ENCODE measurements at places on chromosomes 2 and 18.

DNA sequence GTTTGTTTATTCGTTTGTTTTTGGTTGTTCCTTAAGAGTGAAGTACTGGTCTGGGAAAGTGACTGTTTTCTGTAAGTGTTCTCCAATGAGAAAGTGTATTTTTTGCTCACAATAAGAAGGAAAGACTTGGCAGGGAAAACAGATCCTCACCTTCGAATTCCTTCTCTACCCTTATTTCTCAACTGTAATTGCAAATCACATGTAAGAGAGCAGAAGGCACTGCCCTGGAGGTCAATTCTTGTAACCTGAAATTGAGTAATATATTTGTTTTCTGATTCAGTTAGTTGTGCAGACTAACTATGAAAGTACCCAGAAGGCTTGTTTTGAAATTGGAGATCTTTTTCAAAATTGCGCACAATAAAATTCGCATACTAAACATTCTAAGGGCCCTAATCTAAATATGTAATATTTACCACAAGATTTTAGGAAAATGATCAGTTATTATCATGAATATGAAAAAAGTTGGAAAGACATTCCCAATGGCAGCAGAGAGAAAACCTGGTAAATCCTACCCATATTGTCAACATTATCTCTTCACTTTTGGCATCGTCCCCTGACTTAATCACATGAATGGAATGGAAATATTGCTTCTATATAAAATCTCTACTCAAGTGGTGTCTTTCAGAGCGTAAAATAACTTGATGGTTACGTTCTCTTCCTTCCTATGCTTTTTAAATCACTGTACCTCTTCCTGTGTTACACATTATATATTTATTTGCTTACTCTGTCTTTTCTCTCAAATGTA, 24.1 kb downstream of the TFPI start:
- DNase-seq: no peak

GRCh38 chr18:22452226-22452668, 34.5 kb upstream of the CTAGE1 start:
- no peak for DNase-seq

DNA sequence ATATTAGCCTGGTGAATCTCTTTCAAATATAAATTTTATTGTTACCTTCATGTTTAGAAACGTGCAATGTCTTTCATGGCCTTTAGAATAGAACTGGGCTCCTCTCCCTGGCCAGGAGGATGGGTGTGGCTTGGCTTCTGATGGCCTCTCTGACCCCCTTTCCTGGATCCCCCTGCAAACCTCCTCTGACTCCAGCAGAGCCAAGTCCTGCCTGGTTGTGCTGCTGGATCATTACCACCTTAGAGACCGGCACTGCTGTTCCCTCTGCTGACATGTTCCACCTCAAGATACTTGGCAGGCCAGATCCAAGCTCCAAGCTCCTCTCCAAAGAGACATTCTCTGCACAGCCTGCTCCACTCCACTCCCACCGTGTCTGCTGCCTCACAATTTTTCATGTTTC, 823.8 kb upstream of the HS6ST1 start:
- DNase-seq: no peak

DNA sequence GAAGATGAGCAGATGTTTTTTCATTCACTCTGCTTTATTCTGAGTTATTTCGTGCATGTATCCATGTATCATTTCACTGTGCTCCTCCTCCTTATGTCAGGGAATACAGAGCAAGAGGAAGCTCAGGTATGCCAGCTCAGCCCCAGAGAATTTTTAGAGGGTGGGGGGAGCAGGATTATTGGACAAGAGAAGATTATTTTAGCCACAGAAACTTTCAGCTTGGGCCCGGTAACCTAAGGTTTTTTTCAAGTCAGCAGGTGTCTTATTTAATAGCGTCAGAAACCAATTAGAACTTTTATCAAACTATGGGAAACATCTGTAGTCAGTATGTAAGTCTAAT, 232.9 kb upstream of the SIX3 start:
- DNase-seq: no peak

- no peak for DNase-seq
Observed at GRCh38 chr2:6617794-6618193, 247.9 kb downstream of the CMPK2 start.

DNA sequence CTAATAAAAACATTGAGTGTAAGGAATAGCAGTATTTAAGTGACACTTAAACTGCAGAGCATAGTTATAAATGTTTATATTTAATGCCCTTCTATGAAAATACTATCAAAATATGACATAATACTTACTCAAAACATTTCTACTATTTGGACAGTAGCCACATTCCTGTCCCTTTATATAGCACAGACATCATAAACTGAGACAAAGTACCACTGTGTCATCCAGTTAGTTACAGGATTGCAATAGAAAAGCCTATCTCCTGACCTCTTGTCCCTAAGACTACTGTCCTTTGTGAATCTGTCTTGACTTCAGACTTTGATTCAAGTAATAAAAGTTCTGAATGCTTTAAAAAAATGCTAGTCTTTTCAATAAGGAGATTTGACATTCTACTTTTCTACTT, 1528.5 kb upstream of the NXPH2 start:
- no peak for DNase-seq

- no peak for DNase-seq
Observed at GRCh38 chr2:161905389-161906046, 168.5 kb downstream of the DPP4 start.

All from G401 (cell line).